ENCODE measurements at places on chromosomes 1 and 21. TPM values are rescaled to one million over a fixed set of nuclear protein-coding genes. Genes with fewer than 3 reads are reported as not detected.

The FNBP1L gene
- 15.0 TPM for total RNA-seq

The TRNP1 gene
- 19.1 TPM for total RNA-seq

The PLA2G2C gene
- total RNA-seq, result not detected

The CLEC20A gene
- total RNA-seq, result not detected

The TMEM200B gene
- total RNA-seq, result 9.5 TPM

The CPT2 gene
- total RNA-seq, result 14.7 TPM

The ST7L gene
- 22.1 TPM for total RNA-seq

The RGS7 gene
- 0.63 TPM for total RNA-seq

The OR2T35 gene
- not detected for total RNA-seq

The CELA2B gene
- not detected for total RNA-seq

The ACTL8 gene
- total RNA-seq, result not detected

The CD52 gene
- total RNA-seq, result not detected

The SFN gene
- total RNA-seq, result not detected

The CTNNBIP1 gene
- total RNA-seq, result 11.9 TPM

The ADAMTSL4 gene
- total RNA-seq, result 13.0 TPM

The PGLYRP3 gene
- total RNA-seq, result not detected

The C8A gene
- total RNA-seq, result not detected

Data from fibroblast of the aortic adventitia (primary cell).